Esophagus muscularis mucosa (tissue), 4 donors: ENCODE measurements at places on chromosomes 1 and 21. TPM values are rescaled to one million over a fixed set of nuclear protein-coding genes. Genes with fewer than 3 reads are reported as not detected.

The AMY1B gene
- not detected for total RNA-seq

The FRRS1 gene
- total RNA-seq = 5.0 TPM

DNA sequence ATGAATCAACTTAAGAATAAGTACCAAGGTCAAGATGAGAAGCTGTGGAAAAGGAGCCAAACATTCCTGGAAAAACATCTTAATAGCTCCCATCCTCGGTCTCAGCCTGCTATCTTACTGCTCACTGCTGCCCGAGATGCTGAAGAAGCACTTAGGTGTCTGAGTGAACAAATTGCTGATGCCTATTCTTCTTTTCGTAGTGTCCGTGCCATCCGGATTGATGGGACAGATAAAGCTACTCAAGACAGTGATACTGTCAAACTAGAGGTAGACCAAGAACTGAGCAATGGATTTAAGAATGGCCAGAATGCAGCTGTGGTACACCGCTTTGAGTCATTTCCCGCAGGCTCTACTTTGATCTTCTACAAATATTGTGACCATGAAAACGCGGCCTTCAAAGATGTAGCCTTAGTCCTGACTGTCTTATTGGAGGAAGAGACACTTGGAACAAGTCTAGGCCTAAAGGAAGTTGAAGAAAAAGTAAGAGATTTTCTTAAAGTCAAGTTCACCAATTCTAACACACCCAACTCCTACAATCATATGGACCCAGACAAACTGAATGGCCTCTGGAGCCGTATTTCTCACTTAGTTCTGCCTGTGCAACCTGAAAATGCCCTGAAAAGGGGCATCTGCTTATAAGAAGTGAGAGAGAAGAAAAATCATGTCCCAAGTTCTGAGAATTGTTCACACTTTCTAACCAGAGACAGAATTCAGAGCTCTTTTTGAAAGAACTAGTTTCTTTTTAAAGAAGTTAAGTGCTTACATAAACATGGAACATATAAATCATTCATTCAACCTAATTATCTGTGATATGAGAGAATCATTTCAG, 35.7 kb downstream of the TOR1AIP1 start:
- peaks cover 91% of the 10 kb centered on the region for H3K36me3 ChIP-seq
- no peaks in the 10 kb centered on the region for H3K27me3 ChIP-seq
- no peak overlapping the region for H3K27ac ChIP-seq
- DNase-seq = no peak
- no peak overlapping the region for H3K4me3 ChIP-seq

DNA sequence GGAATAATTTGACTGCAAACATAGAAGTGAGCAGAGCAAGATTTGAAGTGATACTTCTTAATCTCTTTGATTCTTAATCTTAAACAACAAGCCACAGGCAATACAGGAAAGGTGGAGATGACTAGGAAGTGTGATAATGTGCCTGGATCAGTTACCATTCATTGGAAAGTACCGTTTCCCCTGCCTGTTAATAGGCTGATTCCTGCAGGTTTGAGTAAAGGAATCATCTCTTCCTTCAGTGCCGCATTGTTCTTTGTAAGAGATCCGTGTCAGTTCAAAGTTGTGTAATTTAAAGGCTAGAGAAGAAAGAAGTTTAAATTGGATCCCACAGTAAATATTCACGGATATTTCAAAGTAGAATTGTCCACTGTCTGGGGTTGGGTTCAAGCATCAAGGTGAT, 43.5 kb upstream of the BCL10 start:
- no peaks in the 10 kb centered on the region for H3K27me3 ChIP-seq
- no peaks in the 10 kb centered on the region for H3K4me1 ChIP-seq
- DNase-seq = no peak

GRCh38 chr1:211348547-211348946, 21.9 kb downstream of the TRAF5 start:
- no peaks in the 10 kb centered on the region for H3K27me3 ChIP-seq
- no peak overlapping the region for H3K4me3 ChIP-seq
- H3K4me1 ChIP-seq = peaks cover 56% of the 10 kb centered on the region
- H3K36me3 ChIP-seq = no peaks in the 10 kb centered on the region

GRCh38 chr1:16191916-16192546, 20.4 kb downstream of the ARHGEF19 start:
- H3K4me3 ChIP-seq = no peak overlapping the region
- no peak for DNase-seq
- no peaks in the 10 kb centered on the region for H3K27me3 ChIP-seq

GRCh38 chr1:96524100-96524499, 197.5 kb upstream of the PTBP2 start:
- no peak overlapping the region for H3K4me3 ChIP-seq
- H3K27ac ChIP-seq = no peak overlapping the region
- H3K27me3 ChIP-seq = no peaks in the 10 kb centered on the region
- no peak for DNase-seq
- H3K4me1 ChIP-seq = peaks cover 23% of the 10 kb centered on the region

DNA sequence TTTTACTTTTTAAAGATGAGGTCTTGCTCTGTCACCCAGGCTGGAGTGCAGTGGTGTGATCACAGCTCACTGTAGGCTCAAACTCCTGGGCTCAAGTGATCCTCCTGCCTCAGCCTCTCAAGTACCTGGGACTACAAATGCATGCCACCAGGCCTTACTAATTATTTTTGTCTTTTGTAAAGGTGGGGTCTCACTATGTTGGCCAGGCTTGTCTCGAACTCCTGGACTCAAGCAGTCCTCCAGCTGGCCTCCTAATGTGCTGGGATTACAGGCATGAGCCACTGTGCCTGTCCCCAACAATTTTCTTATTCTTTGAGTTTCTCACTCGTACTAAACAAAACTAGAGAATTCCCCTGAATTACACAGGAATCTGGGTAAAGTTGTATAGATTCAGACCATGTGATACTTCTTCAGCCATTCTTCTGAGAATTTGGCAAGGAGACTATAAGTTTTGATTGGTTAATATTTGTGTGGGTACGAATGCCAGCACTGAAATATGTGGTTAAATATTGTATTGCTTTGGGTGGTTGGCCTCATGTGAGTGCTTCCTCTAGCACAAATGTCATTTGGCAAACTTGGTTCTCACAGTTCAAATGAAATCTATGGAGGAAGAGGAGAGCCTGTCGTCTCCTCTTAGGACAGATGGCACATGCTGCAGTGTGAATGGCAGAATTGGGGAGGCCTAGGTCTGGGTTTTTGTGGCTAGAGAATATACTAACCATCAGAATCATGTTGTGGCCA, 104.9 kb downstream of the RUNX1 start:
- peaks cover 30% of the 10 kb centered on the region for H3K27me3 ChIP-seq
- H3K27ac ChIP-seq = no peak overlapping the region
- DNase-seq = no peak
- H3K4me3 ChIP-seq = no peak overlapping the region
